Activated T-helper 1 cell treated with anti-CD3 and anti-CD28 coated beads, Interleukin-2, amount 50 U/mL, for 16 hours (primary cell): ENCODE measurements at places on chromosomes 4 and X.

DNA sequence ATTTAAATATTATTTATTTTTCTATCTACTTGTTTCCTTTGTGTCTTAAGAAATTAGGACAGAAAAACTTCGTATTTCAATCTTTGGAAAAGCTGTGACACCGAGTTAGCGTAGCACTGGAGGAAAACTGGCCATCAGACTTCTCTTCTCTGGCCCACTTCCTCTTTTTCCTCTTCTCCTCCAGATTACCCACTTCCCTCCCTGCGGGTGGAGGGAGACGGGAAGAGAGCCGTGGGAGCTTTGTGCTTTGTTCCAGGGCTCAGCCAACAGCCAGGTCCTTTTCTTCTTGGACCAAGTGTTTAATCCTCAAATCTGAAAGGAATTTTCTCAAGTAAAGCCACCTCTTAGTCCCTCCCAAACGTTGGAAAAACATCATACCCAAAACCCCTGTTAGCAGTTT is 29.7 kb downstream of the OFD1 start:
- no peak for DNase-seq

DNA sequence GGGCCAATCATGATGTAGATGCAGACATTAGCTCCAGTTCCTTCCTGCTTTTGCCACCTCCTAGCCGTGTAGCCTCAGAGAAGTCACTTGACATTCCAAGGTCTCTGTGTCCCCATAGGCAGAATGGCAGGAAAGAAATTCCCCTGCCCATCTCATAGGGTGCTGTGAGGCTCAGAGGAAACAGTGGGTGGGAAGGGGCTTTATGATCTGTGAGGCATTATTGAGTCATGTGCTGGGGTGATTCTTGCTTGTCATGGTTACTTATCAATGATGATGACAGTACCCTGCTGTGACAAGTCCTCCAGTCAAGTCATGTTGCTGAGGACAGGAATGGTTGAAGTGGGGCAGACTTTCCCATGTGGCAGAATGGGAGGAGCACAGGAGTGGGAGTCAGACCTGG is 63.7 kb downstream of the MSX1 start:
- no peak for DNase-seq

DNA sequence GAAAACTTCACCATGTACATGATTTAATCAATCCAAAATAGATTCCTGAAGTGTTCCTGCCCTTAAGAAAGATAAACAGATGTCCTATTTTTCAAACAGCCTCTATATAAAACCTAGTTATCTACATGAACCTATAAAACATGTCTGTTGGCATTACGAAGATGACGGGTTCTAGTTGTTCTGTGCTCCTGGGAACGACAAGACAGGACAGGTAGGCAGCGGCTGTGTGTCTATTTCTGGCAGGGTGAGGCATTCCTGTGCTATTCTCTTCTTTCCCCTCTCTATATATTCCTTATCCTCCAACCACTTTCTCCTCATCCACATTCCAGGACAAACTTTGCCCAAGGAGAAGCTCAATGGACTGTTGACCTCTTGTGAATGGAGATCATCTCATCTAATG is 6.1 kb downstream of the FAT1 start:
- no peak for DNase-seq

DNA sequence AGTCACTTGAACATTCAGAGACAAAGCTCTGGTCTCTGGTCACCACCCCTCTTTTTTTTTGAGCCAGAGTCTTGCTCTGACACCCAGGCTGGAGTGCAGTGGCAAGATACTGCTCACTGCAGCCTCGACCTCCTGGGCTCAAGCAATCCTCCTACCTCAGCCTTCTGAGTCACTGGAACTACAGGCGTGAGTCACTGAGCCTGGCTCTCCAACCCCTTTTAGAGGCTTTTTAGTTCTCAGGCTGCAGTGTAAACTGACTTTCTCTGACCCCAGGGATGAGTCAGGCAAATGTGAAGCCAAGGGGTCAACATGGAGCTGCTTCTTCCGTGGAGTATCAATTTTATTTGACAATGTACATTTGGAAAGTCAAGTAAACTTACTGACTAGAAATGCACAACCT is 229.2 kb downstream of the PTTG2 start:
- DNase-seq, result no peak

GRCh38 chr4:164799410-164799809 is 45.5 kb downstream of the SMIM31 start:
- no peak for DNase-seq

DNA sequence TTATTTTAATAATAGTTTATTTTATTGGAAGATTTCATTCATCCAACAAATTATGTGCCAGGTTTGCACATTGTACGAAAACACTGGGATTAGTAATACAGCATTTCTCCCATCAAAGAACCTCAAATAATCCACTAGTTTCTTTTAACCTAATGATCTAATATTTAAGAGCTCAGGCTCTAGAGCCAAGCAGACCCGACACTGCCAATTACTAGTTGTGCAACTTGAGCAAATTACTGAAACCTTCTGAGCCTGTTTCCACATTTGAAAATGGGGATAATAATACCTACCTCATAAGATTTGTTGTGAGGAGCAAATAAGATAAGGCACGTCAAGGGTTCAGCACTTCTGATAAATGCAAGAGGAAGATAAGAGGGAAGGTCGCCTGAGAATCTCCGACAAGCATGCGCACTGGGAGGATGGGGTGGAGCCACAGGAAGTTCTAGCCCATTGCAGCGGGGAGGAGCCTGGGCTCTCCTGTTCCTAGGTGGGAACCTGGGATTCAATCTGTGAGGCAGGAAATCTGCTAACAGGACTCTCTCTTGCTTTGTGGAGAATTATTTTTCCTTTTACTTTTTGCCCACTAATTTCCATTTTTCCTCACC is 141.5 kb upstream of the SMAD1 start:
- no peak for DNase-seq

- DNase-seq, result no peak
Measured at GRCh38 chrX:11180571-11180970, 69.4 kb downstream of the HCCS start.

DNA sequence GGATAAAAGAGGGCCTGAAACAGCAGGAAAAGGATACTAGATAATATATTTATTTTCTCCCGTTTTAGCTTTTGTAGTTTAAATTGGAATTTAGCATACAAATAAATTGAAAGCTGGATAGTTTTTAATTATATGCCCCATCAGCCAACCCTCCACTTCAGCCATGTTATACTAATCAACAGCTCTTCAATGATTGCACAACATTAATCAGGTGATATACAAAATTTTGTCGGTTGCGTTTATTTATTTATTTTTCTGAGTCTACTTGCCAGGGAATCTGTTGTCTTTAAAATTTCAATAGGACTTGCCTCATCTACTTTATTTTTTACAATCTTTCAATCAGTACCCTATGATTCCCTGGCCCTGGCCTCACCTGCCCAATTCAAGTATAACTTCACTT is 12.1 kb downstream of the DGKK start:
- DNase-seq, result no peak

DNA sequence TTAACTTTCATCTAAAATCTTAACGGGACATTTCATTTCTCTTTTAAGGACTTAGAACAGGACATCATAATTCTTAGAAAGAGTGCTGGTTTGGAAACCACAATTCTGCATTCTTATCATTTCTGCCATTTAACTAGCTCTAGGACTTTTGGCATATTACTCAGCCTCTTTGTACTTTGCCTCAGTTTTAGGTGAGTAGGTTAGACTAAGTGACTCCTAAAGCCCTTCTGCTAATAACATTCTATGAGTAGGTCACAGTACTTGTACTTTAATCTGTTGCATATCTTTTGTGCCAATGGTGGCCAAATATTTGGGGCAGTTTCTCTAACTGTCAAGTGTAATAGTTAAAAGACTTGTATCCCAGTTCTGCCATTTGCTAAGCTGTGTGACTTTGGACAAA is 115.4 kb upstream of the NUDT6 start:
- DNase-seq, result no peak

GRCh38 chr4:30103455-30103854 is 616.7 kb upstream of the PCDH7 start:
- DNase-seq, result no peak

DNA sequence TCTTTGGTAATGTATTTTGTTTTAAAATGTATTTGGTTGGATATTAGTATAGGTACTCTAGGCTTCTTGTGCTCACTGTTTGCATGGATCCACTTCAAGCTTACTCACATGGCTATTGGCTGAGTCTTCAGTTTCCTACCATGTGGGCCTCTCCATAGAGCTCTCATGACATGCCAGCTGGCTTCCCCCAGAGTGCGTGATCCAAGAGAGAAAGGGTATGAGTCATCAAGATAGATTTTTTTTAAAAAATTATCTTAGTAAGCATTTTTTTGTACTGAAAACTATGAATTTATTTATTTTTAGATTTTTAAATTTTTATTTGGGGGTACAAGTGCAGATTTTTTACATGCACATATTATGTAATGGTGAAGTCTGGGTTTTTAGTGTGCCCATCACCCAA is 219.1 kb upstream of the AMOT start:
- no peak for DNase-seq

- no peak for DNase-seq
Measured at GRCh38 chr4:6641971-6642320, 1.5 kb downstream of the MRFAP1 start.

GRCh38 chrX:45868425-45868824 is 667.7 kb upstream of the DIPK2B start:
- DNase-seq, result no peak

GRCh38 chrX:87679849-87680248 is 162.2 kb downstream of the KLHL4 start:
- no peak for DNase-seq

- DNase-seq, result no peak
Measured at GRCh38 chr4:83046693-83047473, 11.9 kb downstream of the COPS4 start.

DNA sequence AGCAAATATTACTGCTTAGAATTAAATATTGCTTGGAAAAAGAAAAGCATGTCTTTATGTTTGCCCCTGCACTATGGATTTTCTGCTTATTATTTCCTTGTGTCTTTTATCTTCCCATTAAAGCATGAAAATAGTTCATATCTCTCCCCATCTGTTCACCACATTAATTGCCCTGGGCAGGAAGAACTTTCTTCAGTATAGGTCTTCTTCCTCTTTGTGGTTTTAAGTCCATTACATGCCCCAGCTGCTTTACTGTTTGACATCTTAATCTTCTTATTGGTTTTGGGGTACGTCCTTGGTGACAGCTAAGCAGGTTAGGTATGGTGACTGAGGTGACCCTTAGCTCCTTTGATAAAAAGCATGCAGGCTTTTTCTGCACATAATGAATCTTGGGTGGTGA is 157.3 kb downstream of the AASDH start:
- no peak for DNase-seq

- no peak for DNase-seq
Measured at GRCh38 chr4:185560316-185560715, 25.0 kb upstream of the PDLIM3 start.

DNA sequence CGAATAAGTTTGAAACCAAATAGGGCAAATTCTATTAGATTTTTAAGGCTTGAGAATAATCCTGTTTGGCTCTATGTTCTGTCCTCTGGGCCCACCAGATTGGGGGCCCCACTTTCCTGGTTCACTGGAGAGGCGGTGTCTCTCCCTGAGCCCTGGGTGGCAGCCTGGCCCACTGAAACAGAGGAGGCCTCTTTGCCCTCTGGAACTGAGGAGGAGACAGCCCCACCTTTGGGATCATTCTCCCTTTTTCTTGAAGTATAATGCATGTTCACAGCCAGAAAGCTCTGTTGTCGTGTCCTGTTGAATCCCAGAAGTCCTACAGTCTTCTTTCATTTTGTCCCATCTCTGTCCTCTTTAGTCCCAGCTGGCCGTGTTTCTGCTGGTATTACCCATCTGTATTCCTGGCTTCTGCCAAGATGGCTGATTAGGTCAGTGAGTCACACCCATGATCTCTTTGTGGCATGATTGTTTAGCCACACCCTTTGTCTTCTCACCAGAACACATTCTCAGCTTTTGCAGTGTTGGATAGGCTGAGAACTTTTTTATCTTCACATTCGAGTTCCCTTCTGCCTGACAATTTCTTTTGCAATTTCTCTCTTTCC is 8.1 kb upstream of the TBC1D25 start:
- no peak for DNase-seq

- DNase-seq, result no peak
Measured at GRCh38 chrX:104351173-104351769, 96.5 kb upstream of the ESX1 start.

DNA sequence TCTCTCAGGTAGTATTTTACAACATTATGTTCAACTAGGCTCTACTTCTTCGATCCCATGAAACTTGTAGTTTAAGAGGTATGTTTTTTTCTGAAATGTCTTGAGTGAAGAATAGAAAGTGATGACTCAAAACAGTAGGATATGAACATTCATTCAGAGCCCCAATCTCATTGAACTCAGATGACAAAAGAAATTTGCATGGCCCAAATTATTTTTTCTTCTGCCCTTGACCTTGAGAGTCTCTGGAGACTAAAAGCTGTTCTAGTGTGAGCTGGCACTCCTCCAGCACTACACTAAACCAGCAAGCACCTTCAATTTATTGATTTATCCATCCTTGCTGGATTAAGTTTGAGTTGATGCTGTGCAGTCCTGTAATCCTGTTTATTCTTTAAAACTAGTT is 4.0 kb downstream of the DCLK2 start:
- DNase-seq, result no peak

DNA sequence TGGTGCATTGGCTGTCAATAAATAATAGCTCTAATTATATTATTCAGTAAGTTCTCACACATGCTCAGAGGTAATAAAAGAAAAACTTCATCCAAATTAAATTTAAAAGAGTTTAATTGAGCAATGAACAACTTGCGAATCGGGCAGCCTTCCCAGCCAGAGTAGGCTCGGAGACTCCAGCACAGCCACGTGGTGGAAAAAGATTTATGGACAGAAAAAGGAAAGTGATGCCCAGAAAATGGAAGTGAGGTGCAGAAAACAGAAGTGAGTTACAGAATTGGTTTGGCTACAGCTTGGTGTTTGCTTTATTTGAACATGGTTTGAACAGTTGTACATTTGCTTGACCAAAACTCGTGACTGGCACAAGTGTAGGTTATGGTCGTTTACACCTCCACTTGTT is 13.6 kb upstream of the BOD1L1 start:
- DNase-seq, result no peak

DNA sequence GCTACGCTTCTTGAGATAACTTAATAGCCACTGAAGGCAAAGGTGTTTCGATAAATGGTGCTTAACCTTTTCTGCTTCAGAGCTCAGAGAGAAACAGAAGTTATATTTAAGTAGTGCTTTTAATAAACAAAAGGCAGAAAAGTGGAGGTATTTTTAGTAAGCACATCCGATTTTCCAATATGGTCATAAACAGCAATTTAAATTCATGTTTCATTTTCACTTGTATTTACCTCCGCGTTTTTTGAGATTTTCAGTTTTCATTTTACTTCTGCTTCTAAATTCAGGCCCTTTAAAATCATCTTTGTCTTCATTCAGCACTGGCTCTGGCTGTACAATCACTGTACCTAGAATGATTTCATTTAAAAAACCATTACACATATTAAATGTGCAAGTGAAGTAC is 92.4 kb downstream of the ATRX start:
- DNase-seq, result no peak

GRCh38 chr4:104772849-104773248 is 278.2 kb upstream of the CXXC4 start:
- DNase-seq, result no peak

- no peak for DNase-seq
Measured at GRCh38 chr4:185127021-185127925, 15.8 kb upstream of the SLC25A4 start.

- DNase-seq, result no peak
Measured at GRCh38 chrX:42759881-42760280, 18.1 kb downstream of the PPP1R2C start.

GRCh38 chr4:1767770-1768366 is 25.2 kb upstream of the FGFR3 start:
- no peak for DNase-seq
